Caudate nucleus (tissue), 63 donors: ENCODE measurements at places on chromosomes 5 and 9.

DNA sequence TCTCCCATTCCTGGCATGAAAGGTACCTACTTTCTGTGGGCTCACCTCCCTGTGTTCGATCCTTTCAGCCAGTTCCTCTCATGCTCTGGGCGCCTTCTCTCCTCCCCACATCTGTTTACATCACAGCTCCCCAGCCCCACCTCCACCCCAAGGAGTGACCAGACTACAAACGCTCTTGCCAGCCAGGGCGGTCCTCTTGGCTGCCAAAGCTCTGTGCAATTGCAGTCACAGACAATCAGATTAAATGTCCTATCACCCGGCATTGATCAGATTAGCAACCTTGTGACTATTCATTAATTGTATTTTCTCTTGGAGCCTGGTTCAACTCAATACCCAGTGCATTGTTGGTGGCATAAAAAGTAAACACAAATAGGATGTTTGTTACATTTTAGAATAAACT is 211.2 kb upstream of the TBCA start:
- DNase-seq = no peak

- DNase-seq = no peak
Measured at GRCh38 chr9:134217431-134218210, 53.3 kb upstream of the RNU6ATAC start.

GRCh38 chr5:155919126-155919525 is 407.8 kb upstream of the SGCD start:
- no peak for DNase-seq

GRCh38 chr5:17748201-17748600 is 113.9 kb downstream of the TAF11L14 start:
- DNase-seq = no peak

DNA sequence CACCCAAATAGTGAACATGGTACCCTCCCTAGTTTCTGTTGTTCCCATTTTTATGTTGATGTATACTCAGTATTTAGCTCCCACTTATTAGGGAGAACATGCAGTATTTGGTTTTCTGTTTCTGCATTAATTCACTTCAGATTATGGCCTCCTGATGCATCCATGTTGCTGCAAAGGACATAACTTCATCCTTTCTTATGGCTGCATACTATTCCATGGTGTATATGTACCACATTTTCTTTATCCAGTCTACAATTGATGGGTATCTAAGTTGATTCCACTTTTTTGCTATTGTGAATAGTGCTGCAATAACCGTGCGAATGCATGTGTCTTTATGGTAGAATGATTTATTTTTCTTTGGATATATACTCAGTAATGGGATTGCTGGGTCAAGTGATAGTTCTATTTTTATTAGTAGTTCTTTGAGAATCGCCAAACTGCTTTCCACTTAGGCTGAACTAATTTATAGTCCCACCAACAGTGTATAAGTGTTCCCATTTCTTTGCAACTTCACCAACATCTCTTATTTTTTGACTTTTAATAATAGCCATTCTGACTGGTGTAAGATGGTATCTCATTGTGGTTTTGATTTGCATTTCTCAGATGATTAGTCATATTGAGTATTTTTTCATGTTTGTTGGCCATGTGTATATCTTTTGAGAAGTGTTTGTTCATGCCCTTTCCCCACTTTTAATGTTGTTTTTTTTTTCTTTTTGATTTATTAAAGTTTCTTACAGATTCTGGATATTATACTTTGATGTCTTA is 79.6 kb downstream of the SMIM15 start:
- no peak for DNase-seq

GRCh38 chr9:89001917-89002540 is 10.8 kb downstream of the S1PR3 start:
- no peak for DNase-seq

GRCh38 chr5:136166909-136167308 is 26.1 kb downstream of the SMIM32 start:
- no peak for DNase-seq

DNA sequence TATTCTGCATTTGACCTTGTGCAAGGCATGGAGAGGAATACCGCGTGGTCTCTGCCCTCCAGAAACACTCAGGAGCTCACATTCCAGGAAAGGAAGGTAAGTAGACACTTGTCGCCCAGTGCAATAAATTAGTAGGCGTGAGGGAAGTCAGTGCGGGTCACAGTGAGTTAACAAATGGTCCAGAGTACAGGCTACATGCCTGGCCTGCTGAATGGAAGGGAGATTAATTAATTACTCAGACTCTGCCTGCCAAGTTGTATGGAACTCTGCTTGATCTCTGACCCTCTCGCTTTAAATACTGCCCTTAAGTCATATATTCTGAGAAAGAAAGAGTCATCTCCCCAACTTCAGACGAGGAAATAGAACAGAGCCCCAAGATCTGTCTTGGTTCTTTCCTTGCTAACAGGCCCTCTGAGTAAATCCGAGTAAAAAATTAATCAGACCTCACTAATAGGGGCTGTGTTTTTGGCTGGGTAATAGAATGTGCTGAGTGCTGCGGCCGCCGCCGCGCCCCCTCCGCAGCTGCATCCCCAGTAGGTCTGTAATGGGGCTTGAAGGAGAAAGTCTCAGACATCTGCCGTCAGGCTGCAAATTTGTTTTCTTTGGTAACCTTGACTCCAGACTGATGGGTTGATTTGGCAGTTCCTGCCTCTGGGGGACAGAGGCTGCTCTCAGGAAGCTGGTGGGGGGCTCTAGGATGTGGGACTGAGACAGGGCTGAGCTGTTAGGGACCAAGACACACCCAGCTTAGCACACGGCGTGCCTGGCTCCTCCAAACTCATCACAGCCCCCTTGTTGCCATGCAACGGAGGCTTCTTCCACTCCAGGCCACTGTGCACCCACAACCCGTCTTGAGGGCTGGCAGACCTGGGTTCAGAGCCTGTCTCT is 144.4 kb downstream of the NSG2 start:
- no peak for DNase-seq

DNA sequence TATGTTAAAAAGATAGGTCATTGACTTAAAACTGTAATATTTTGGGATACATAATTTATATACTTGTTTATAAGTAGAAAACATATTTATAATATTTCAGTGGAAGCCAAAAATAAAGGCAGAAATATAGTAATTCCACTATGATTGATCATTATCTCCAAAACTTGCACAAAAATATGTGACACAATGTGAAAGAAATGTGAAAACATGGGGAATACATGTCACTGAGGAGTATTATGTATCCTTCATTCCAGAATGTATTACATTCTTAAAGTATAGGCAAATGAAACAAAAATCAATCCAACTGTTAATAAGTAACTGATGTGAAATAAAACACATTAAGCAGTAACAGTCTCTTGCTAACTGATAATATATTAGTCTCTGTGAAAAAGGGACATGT is 236.7 kb downstream of the CDH18 start:
- DNase-seq = no peak

GRCh38 chr5:145925803-145926202 is 10.6 kb upstream of the SH3RF2 start:
- no peak for DNase-seq

DNA sequence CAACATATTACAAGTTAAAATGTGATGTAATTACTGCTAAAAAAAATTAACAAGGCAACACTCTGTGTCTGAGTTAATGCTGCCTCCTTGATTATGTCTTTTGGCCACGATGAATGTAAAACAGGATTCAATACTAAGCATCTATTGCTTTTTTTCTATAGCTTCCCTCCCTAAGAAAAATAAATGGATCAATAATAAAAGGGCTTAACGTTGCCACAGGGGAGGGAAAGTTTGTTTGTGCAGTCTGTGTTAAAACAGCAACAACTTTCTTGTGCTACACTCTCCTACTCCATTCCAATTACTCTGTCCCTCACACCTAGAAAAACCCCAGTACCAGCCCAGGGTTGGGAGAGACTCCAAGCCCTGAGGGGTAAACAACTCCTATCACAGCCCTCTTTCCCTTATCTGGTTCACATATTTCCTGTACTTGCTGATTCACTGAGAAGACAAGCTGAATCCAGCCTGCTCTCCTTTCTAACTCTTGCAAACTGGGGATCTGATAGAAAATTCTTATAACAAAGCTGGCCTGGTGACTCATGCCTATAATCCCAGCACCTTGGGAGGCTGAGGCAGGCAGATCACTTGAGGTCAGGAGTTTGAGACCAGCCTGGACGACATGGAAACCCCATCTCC is 44.8 kb downstream of the PTPN3 start:
- DNase-seq = no peak

GRCh38 chr5:74761241-74761640 is 5.7 kb downstream of the GFM2 start:
- no peak for DNase-seq

DNA sequence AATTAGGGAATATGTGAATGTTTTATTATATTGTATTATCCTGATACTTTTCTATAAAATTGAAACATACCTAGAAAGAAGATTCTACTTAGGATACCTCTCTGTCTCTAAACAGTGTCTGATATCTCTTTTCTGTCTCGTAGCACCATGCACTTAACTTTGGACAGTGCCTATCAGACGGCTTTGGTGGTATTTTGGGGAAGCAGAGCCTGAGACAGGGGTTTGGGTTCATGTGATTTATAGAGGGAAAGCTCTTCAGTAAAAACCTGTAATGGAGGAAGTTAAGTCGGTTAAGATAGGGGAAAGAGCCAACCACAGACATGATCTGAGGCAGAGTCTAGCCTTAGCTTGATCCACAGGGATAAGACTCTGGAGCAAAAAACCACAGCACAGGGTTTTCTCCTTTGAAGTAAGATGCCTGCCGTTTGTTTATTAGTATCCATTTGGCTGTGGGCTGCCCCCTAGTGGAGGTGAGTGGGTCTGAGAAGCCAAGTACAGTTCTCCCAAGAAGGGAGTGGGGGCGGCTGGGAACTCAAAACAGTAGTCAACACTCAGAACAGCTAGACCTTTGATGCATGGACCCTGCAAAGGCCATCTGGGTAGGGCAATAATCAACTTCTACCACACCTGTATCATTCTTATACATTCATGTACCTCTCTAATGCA is 141.2 kb upstream of the ASTN2 start:
- peak; percentile 15 for DNase-seq

GRCh38 chr5:10475931-10476676 is 34.4 kb downstream of the ROPN1L start:
- no peak for DNase-seq

DNA sequence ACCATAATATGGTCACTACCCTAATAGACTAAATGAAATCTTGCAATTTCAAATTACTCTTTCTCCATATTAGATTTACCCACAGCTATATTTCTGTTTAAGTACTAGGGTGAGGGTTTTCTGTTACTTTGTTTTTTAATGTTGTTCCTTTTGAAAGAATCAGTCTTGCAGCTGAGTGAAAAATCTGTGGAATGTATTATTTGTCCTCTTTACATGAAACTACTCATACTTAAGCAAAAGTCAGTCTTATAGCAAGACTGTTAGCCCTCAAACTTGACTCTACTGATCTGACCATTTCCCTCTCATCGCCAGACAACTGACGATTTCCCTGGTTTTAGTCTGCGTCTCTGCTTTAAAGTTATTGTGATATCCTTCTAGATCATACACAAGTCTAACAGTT is 84.0 kb downstream of the PIK3R1 start:
- DNase-seq = no peak

DNA sequence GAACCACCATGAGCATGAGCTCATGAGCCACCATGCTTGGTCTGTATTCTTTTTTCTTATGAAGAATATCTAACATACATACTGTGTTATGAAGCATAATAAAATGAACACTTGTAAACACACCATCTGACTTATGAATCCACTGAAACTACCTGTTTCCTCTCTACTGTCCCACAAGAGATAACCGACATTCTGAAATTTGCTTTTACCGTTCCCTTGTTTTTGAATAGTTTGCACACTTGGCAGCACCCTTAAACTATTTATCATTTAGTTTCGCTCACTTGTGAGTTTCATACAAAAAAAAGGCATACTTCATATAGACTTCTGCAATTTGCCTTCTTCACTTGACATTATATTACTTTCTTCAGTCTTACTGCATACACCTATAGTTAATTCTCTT is 8.9 kb downstream of the LARS1 start:
- DNase-seq = no peak

DNA sequence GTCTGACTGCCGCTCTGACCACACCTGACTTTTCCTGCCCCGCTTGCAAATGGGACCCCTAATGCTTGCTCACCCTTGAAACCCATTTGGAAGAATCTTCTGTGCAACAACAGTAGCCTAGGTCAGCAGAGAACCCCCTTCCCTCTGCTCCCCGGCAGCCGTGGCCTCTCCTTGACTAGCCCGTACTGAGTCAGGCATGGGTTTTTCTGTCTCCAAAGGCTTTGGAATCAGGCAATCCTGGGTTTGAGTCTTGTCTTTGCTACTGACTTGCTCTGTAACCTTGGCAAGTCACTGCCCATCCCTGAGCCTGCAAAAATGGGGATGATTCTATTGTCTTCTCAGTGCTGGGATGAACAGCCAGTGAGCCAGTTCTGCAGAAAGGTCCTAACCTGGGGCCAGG is 135.4 kb downstream of the RGS3 start:
- no peak for DNase-seq

- DNase-seq = no peak
Measured at GRCh38 chr5:96708600-96708999, 46.4 kb downstream of the CAST start.

DNA sequence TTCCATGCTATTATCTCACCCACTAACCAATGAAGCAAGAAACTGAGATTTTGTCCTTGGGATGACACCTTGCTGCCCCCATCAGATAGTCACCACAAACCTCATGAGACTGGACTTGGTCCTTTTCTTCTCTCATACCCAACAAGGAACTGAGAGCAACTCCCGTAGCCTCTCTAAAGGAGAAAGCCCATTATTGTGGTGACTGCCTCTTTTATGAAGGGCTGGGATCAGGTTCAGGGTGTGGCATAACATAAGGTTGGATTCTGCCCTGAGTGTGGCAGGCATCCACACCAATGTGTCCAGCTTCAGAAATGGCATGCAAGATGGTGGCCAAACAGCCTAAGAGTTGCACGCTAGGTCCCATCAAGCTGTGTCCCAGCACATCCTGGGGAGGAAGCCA is 1.3 kb upstream of the ACTL7A start:
- no peak for DNase-seq

DNA sequence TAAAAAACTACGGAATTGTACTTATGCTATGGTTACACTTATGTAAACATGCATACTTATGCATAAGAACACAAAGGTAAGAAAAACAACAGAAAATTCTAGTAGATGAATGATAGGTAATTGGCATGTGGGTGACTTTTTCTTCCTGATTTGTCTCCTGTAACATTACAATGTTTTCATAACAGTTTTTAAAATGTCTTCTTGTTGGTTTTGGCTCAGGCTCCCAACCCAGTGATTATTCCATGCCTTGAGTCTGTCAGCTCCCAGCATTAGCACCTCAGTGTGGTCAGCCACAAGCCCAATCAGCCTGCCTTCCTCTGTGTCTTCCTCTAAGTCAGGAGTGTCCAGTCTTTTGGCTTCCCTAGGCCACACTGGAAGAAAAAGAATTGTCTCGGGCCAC is 7.9 kb upstream of the FOXE1 start:
- no peak for DNase-seq

GRCh38 chr9:123028973-123029372 is 4.5 kb upstream of the GPR21 start:
- no peak for DNase-seq

DNA sequence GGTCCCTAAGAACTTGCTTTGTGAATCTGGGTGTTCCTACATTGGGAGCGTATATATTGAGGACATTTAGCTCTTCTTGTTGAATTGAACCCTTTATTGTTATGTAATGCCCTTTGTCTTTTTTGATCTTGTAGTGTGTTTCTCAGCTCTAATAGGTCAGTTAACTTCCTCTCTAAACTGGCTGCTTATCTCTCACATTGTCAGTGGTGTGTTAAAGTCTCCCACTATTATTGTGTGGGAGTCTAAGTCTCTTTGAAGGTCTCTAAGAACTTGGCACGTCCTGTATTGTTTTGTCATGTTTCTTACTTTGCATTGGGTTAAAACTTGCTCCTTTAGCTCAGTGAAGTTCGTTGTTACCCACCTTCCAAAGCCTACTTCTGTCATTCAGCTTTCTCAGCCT is 36.2 kb downstream of the RIC1 start:
- DNase-seq = no peak
